ENCODE measurements at places on chromosomes 16 and 17. TPM values are rescaled to one million over a fixed set of nuclear protein-coding genes. Genes with fewer than 3 reads are reported as not detected.
A peak's percentile ranks its signal among the peaks of the same experiment; 100 is the strongest.

DNA sequence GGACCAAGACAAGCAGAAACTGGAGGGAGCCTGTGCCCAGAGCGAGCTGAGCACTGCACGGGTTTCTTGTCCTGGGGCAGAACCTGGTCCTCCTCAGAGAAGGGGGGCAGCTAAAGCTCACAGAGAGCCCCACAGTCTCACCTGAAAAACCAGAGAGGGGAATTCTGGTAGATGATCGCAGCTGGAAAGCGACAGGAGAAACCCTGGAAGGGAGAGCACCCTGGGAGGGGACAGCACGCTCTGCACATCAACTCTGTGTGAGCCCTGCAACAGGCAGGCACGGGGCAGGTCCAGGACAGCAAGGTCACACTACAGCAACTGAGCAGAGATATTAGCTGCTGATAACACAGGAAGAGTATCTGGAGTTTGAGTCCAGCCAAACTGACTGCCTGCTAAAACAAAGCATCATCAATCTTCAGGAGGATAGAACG, 18.2 kb downstream of the ZCCHC14 start:
- no peak for DNase-seq

- no peak for DNase-seq
Measured at GRCh38 chr16:55521792-55522191, 12.9 kb downstream of the LPCAT2 start.

DNA sequence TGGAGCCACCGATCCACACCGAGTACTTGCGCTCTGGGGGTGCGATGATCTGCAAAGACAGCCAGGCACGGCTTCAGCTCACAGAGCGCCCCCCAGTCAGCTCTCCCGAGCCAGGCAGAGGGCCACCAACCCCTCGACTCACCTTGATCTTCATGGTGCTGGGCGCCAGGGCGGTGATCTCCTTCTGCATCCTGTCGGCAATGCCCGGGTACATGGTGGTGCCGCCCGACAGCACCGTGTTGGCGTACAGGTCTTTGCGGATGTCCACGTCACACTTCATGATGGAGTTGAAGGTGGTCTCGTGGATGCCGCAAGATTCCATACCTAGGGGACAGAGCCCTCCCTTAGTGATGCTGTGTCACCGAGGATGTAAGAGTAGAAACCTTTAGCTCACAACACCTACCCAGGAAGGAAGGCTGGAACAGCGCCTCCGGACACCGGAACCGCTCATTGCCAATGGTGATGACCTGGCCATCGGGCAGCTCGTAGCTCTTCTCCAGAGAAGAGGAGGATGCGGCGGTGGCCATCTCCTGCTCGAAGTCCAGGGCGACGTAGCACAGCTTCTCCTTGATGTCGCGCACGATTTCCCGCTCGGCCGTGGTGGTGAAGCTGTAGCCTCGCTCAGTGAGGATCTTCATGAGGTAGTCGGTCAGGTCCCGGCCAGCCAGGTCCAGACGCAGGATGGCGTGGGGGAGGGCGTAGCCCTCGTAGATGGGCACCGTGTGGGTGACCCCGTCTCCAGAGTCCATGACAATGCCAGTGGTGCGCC, 1.6 kb downstream of the ACTG1 start:
- no peak for DNase-seq

GRCh38 chr17:29588017-29588561, 1.4 kb downstream of the GIT1 start:
- DNase-seq: no peak

DNA sequence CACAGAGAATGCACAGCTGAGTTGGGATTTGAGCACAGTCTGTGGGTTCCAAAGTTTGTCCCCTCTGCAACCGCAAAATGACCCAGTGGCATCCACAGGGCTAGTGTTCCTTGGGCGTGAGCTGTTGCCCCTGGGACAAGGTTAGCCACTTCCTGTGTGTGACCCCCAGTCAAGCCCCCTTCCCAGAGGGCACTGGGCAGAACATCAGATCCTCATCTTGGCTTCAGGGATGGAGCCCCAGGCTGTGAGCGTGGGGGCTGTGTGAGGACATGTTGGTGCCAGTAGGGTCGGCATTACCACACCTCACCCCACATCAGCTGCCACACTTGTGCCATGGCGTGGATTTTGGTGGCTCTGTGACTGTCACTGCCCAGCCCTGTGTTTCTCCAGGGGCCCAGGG, 55.3 kb downstream of the USP22 start:
- DNase-seq: no peak

GRCh38 chr17:65228734-65229620, 91.8 kb downstream of the RGS9 start:
- no peak for DNase-seq

- no peak for DNase-seq
Measured at GRCh38 chr16:85040685-85041084, 13.1 kb downstream of the KIAA0513 start.

GRCh38 chr16:8026450-8026849, 563.9 kb downstream of the TMEM114 start:
- DNase-seq: no peak

DNA sequence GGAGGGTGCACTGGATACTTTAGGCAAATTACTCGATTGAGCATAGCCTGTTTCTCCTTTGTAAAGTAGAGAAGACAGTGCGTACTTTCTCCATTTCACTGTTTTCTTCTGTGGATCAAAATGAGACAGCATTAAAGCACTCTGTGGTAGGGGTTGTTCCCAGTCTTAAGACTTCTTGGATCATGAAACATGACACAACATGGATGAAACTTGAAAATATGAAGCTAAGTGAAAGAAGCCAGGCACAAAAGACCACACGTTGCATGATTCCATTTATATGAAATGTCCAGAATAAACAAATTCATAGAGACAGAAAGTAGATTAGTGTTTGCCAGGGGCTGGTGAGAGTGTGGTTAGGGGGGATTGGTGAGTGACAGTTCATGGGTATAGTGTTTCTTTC, 61.8 kb upstream of the MED9 start:
- DNase-seq: no peak

- DNase-seq: no peak
Measured at GRCh38 chr17:79800325-79801155, 3.7 kb upstream of the CBX8 start.

GRCh38 chr16:48491517-48491916, 106.3 kb upstream of the SIAH1 start:
- DNase-seq: no peak

DNA sequence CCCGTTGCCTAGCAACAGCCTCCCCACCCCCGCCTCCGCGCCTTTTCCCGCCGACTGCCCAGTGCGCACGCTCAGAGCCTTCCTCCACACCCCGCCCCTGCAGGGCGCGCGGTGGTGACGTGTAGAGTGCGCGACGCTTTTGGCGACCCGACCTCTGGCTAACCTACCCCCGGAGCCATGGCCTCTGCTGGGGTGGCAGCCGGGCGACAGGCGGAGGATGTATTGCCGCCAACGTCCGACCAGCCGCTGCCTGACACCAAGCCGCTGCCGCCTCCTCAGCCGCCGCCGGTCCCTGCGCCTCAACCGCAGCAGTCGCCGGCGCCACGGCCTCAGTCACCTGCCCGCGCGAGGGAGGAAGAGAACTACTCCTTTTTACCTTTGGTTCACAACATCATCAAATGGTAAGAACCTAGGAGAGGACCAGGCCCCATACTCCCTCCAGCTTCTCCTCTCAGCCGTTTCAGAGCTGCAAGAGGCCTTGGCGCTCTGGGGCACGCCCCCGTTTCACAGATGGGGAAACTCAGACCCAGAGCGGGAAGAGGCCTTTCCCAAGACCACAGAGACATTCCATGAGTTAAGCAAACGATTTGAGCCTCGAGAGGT, at the start of gene MED9:
Gene MED9, plus strand, starts transcription at position 136 of the 603 bp plus-strand sequence. Its CDS starts 42 bp downstream, at position 178.
- DNase-seq: peak; percentile 95

DNA sequence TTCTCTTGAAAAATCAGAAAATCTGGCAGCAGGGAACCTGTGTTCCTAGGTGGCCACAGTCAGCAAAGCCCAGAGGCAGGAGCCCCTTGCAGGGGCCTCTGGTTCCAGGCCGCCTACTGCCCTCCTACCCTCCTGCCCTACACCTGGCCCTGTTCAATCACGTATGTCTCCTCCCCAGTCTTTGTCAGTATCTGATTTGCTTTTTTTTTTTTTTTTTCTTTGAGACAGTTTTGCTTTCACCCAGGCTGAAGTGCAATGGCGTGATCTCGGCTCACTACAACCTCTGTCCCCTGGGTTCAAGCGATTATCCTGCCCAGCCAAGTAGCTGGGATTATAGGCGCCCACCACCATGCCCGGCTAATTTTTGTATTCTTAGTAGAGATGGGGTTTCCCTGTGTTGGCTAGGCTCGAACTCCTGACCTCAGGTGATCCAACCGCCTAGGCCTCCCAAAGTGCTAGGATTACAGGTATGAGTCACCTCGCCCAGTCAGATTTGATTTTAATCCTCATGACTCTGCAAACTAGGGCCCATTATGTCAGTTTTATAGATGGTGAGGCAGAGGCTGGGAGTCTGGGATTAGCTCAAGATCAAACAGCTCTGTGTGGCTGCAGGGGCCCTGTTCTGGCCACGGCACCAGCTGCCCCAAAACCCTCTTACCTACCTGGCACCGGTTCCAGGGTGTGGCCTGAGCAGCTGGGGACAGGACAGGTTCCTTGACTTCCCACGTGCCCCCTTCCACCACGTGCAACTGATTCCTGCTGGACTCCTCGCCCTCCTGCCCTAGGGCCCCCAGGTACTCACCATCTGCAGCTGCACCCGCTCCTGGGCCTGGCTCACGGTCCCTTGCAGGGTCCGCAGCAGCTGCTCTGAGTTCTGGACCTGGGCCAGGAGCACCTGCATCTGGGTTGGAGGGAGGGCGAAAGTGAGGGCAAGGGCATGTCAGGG, 14.7 kb downstream of the RABEP2 start:
- DNase-seq: no peak

- DNase-seq: no peak
Measured at GRCh38 chr16:87248714-87249113, 68.5 kb downstream of the C16orf95 start.

GRCh38 chr16:87276091-87276701, 41.0 kb downstream of the C16orf95 start:
- no peak for DNase-seq

GRCh38 chr16:83891742-83892141, 7.2 kb upstream of the MLYCD start:
- no peak for DNase-seq

- peak; percentile 93 for DNase-seq
Measured at GRCh38 chr16:25257470-25257955, at the start of gene ZKSCAN2. Gene ZKSCAN2 (minus strand): TSS chr16:25257845. CDS start chr16:25257127, 718 bp downstream.

GRCh38 chr17:29764748-29765147, 142.0 kb upstream of the CORO6 start:
- DNase-seq: no peak

DNA sequence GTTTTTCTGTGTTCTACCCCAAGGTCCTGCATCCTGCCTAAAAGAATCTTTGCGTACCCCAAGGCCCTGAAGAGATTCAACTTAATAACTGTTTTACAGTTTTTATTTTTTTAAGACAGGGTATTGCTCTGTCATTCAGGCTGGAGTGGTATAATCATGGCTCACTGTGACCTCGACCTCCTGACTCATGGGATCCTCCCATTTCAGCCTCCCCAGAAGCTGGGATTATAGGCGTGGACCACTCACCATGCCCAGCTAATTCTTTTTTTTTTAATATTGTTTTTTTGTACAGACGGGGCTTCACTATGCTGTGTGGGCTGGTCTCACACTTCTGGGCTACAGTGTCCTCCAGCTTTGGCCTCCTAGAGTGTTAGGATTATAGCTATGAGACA, 9.3 kb upstream of the FAAP100 start:
- no peak for DNase-seq

DNA sequence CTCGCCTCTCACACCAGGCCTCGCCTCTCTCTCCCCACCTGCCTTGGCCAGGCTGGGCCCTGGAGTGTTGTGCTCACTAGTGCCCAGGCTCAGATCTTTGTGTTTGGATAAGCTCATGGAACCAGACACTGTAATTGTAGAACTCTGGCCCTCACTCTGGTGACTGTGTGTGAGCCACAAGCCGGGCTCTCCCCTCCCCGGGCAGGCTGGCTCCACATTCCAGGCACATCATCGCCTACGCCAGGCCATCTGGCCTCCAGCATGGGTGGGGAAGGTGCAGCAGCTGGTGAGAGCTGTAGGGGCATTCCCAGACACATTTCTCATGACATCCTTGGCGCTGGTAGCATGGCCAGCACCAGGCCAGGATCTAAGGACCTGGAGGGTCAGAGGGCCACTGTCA, 202.3 kb downstream of the RAB11FIP4 start:
- DNase-seq: peak; percentile 44

DNA sequence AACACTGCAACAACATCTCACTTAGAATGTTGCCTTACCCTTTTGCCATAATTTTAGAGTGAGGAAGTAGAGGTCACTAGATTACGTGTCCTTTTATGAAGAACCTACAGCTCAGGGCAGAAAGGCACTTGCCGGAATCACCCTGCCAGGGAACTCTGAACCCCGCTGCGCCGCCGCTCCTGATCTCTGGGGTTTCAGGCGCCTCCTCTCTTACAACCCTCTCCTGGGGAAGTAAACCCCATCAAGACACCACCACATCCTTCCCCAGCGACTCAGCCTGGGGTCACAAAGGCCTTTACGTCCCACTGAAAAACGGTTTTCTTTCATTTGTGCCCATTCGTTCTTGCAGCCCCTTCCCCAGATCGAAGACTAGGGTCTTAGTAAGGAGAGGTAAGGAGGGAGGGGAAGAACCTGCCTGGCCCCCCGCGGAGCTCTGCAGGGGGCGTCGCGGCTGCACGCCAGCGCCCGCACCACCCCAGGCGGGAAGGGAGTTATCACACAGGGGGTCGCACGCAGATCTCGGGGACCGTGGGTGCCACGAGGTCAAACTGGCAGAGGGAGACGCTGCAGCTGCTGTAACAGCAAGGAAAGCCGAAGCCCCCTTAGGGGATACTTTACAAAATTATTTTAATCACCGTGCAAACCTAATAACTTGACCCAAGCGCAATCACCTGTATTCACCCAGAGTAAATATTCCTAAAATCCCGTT, 1.0 kb upstream of the HLF start:
- DNase-seq: no peak

DNA sequence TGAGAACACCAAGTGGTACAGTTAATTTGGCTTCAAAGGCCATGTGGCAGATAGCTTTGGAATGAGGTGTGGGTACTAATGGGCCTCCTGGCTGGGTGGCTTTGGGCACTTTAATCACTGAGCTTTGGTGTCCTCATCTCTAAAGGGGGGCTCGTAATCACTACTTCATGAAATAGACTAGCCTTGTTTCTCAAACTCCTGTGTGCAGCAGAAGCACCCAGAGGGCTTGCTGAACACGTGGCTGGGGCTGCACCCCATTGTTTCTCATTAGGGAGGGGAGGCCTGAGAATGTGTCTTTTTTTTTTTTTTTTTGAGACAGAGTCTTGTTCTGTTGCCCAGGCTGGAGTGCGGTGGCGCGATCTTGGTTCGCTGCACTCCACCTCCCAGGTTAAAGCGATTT, 5.8 kb downstream of the EPN2 start:
- DNase-seq: peak; percentile 19

Gene OR3A3
- total RNA-seq: not detected

Gene PRDM7
- total RNA-seq: not detected

Gene NOG
- 0.12 TPM for total RNA-seq

Gene DVL2
- total RNA-seq: 17.1 TPM

Gene RGS9
- 5.1 TPM for total RNA-seq

Gene MED13
- 31.3 TPM for total RNA-seq

Gene EFNB3
- 0.93 TPM for total RNA-seq

Gene BRIP1
- not detected for total RNA-seq

Gene GAN
- total RNA-seq: 9.0 TPM

Gene LDHD
- total RNA-seq: 61.7 TPM

Gene EMC8
- total RNA-seq: 28.9 TPM
